ENCODE measurements at places on chromosomes 4 and X.

GRCh38 chr4:158818560-158819140, 49.8 kb downstream of the FNIP2 start:
- DNase-seq: no peak

DNA sequence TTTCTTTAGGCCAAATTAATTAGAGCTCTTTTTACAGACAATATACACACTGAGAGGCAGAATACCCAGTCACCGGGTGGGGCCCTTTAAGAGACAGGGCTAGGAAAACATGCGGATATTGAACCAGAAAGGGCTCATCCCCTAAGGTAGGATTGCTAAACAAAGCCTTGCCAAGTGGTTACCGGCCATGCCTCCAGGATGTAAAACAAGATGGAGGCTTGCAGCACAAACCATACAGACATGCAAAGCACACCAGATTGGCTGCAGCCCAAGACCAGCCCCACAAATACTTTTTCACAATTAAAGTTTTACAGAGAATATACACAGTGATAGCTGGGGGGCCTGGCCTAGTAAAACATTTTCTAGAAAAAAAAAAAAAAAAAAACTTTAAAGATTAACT, 210.0 kb downstream of the KLHL4 start:
- no peak for DNase-seq

GRCh38 chrX:10077425-10078188, 79.2 kb upstream of the CLCN4 start:
- no peak for DNase-seq

DNA sequence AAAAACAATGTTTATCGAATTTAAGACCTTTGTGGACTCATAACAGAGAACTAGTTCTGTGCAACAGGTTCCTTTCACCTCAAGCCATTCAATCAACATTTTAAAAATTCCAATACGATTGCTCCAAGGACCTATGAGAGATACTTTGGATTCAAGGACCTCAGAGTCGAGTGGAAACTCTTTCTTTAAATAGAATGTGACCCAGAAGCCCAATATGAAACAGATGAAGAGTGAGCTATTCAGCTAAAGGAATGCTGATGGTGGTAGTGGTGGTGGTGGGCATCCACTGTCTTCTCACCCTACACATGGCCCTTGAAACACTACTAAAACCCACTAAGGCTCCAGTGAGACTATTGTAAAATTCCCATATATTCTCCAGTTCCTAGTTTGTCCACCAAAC, 257.2 kb downstream of the DMD start:
- no peak for DNase-seq

DNA sequence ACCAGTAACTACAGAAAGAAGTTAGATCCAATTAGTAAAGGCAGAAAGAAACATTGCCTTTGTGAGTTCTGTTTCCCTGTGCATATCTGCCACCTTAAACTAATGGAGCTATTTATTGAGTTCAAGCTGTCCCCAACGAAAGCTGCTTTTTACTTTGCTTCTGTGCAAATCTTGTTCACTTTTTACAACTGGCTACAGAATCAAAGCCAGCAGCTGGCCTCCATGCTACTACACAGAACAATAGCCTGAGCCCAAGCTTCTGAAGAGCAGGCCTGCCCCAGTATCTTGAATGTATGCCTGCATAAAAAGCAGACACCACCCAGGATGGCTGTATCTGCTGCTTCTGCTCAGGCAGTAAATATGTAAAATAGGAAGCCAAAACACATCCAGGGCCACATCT, 28.1 kb downstream of the ANK2 start:
- DNase-seq: no peak
